Activated CD4-positive, alpha-beta T cell treated with anti-CD3 and anti-CD28 coated beads, Interleukin-2, amount 50 U/mL, for 24 hours (primary cell): ENCODE measurements at places on chromosomes 2 and 18.

DNA sequence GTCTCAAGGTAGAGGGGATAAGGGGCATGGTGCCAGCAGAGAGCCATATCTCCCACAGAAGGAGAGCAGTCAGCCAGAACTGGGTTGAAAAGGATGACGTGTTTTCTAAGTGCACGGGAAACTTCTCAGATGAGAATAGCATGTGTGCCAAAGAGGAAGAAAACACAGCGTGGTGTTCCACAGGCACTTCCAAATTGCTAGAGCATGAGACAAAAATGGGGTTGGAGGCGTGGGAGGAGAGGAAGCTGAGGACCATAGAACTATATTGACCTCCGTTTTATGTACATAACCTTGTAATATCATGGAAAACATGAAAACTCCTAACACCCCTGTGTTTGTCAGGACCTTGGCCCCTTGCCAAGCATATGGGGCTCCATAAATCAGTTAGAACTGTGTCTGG is 682.7 kb upstream of the RAB6C start:
- DNase-seq: no peak

GRCh38 chr2:20446917-20447436 is at the start of gene RHOB:
TSS of gene RHOB (plus strand) at chr2:20447074. CDS start at chr2:20447466, 392 bp downstream.
- DNase-seq: peak; percentile 83

- no peak for DNase-seq
These were observed 3.7 kb upstream of the OTX1 start for GRCh38 chr2:63046961-63047320.

DNA sequence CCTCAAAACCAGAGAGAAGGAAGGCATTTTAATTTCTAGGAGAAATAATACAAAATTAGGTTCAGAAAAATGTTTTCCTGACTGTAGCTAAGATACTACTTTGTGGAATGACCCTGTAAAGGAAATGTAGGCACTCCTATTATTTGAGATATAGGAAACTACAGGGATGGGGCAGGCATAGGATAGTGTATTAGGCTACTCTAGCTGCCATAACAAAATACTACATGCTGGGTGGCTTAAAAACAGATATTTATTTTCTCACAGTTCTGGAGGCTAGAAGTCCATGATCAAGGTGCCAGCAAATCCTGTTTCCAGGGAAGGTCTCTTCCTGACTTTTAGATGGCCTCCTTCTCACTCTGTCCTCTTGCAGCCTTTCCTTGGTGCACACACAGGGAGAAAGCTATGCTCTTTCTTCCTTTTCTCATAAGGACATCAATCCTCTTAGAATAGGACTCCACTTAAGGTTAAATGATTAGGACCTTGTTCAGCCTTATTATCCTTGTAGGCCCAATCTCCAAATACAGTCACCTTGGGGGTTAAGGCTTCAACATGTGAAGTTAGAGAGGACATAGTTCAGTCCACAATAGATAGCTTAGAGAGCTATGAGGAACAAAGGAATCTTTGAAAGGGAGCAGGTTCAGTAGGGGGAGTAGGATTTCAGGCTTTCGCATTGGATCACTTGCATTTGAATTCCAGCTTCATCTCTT is 14.0 kb upstream of the CAVIN2 start:
- DNase-seq: no peak

DNA sequence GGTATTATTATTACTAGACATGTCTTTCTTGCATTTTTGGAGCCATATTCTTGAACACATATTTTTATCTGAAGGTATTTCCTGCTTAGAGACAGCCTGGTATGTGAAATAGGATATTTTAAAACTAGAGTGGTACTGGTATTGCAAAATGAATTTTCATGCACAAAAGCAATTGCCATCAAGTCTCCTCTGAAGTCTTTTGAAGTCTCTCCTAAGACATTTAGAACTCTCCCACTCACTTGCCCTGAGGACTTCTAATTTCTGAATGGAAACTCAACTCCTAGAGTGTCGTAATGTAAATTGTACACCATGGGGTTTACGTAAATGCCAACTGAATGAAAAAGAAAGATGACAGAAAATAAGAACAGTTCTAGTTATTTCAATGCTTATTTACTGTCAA is 967.0 kb downstream of the DCDC2C start:
- no peak for DNase-seq

GRCh38 chr2:218448934-218449333 is 30.0 kb downstream of the VIL1 start:
- DNase-seq: no peak

GRCh38 chr18:6497543-6497942 is 82.8 kb upstream of the L3MBTL4 start:
- DNase-seq: no peak

- no peak for DNase-seq
These were observed 23.4 kb downstream of the MBOAT2 start for GRCh38 chr2:8980096-8980495.

GRCh38 chr2:51212374-51212773 is 180.4 kb upstream of the NRXN1 start:
- DNase-seq: no peak

- DNase-seq: no peak
These were observed 16.5 kb upstream of the MARCO start for GRCh38 chr2:118925476-118925875.

DNA sequence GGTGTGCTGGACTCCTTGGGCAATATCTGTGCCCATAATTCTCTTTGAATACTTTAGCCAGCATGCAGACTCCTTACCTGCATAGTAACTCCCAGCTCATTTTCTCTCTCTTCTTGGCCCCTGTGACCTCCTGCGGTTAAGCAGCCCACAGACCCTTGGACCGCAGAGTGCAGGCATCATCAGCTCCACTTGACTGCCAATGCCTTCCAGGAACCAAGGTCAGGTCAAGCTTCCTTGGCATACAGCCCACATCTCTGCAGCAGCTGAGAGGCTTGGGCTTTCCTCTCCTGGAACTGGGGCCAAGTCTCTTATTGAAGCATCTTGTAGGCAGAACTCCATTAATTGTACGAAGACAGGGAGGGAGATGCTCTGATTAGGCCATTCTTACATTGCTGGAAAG is 130.1 kb upstream of the PIEZO2 start:
- DNase-seq: no peak

- no peak for DNase-seq
These were observed 8.2 kb downstream of the SLC35F6 start for GRCh38 chr2:26772064-26773001.

- DNase-seq: peak; percentile 21
These were observed 110.4 kb upstream of the RAB27B start for GRCh38 chr18:54717673-54718407.

GRCh38 chr2:195407783-195408182 is 249.2 kb upstream of the SLC39A10 start:
- DNase-seq: no peak

DNA sequence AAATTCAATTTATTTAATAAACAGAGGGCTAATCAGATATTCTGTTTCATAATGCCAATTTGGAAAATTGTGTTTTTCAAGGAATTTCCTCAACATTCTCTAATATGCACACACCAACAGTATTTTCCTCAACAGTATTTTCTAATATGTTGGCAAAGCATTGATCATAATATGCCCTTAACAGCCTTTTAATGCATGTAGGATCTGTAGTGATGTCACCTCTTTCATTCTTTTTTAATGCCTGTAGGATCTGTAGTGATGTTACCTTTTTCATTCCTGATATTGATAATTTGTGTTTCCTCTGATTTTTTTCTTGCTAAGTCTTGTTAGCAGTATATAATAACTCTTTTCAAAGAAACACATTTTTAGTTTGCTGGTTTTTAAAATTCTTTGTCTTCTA is 15.9 kb downstream of the VWA3B start:
- DNase-seq: no peak

- no peak for DNase-seq
These were observed 764.3 kb downstream of the METTL4 start for GRCh38 chr18:1806884-1807615.

DNA sequence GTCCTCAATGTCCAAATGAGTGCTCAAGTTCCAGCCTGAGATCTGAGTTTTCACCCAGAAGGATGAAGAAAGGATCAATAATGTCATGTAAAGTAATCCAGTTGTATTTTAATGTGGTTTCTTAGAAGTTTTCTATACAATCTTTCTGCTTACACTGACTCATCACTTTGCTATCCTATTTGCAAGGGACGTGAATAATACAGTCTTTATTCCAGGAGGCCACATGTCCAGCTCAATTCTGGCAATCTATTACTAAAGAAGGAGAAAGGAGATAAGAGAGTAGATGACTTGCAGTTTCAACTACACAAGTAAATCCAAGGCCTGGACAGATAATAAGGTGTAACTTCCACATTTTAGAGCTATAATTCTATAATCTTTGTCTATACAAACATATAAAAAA is 601.1 kb upstream of the SETBP1 start:
- no peak for DNase-seq

DNA sequence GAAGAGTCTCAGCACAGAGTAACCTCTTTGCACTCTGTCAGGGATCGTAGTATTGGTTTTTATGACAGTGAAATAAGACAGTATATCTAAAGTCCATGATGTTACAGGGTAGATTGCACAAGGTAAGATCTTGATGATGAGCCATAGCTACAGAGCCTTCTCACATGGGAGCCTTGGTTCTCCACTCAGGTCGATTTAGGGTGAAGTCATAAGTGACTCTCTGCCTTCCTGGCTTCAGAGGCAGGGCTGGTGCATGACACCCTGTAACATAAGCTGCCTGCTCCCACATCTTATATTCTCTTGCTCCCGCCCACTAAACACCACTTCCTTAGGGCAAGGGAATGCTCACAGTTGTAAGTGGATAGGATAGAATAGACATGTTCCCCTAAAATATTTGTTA is 13.3 kb downstream of the DAPL1 start:
- no peak for DNase-seq

DNA sequence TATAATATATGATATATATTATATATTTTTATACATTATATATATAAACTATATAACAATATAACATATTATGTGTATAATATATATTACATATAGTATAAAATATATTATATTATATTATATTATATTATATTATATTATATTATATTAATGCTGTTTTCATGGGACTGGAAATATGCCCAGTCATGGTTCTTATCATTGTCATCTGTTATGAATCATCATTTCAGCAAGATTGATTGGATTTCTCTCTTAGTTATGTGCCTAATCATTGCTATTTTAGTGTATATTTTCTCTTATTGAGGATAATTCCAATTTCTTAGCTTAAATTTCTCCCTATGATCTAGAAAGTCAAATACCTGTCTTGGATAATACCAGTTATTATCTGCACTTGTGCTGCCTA is 617.8 kb downstream of the TRIB2 start:
- no peak for DNase-seq

- peak; percentile 34 for DNase-seq
These were observed 132.9 kb upstream of the MGAT5 start for GRCh38 chr2:134120733-134121630.

- no peak for DNase-seq
These were observed 1413.0 kb downstream of the DSC3 start for GRCh38 chr18:29629493-29630036.

GRCh38 chr2:5594249-5594695 is 97.9 kb upstream of the SOX11 start:
- DNase-seq: no peak

GRCh38 chr2:172791953-172792352 is 56.3 kb downstream of the RAPGEF4 start:
- DNase-seq: no peak

GRCh38 chr2:137250401-137250800 is 485.1 kb downstream of the THSD7B start:
- DNase-seq: no peak
